ENCODE measurements at places on chromosomes 1 and 21.

DNA sequence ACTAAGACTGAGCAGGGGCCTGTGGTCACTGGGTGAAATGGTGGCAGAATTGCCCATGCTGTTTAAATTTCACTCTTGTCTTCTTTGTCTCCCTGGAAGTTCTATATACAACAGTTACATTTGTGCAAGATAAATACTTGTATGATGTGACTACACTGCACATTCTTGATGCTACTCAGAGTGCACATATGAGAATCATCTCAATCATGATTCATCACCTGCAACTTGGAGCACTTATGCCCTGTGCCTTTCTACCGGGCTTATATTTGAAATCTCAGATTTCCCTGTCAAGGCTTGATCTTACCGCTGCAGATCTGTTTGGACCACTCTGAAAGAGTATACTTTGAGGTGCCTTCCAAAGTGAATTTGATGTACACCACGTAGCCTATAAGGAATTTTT, 10.6 kb downstream of the PGM1 start:
- DNase-seq = no peak

- peak; percentile 84 for DNase-seq
Observed at GRCh38 chr1:214281021-214281719, at the start of gene SMYD2. Gene SMYD2 (plus strand): TSS chr1:214281159. CDS start chr1:214281255, 96 bp downstream.

- no peak for DNase-seq
Observed at GRCh38 chr1:187971851-187972250, 1143.1 kb downstream of the PLA2G4A start.

DNA sequence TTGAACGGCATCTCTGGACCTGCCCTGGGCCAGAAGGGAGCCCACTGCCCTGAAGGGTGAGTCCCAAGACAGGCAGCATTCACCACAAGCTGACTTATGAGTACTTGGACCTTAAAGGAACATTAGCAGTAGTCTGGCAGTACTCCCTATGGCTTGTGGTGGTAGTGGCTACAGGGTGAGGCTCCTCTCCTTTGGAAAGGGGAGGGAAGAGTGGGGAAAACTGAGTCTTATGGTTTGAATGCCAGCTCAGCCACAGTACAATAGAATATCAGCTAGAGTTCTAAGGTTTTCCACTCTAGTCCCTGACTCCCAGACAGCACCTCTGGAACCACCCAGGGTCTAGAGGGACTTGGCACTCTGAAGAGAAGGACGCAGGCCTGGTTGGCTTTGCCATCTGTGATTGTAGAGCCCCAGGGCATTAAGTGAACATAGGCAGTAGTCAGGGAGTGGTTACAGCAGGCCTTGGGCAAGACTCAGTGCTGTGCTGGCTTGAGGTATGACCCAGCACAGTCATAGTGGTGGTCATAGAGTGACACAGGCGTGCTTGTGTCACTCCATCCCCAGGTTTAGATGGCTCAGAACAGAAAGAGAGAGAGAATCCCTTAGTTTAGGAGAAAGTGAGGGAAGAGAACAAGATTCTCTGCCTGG, 31.0 kb downstream of the CD53 start:
- no peak for DNase-seq

GRCh38 chr1:89022167-89022959, at the start of gene GBP3:
Gene GBP3 (minus strand): TSS chr1:89022866. CDS start chr1:89020721, 2,145 bp downstream.
- DNase-seq = no peak

DNA sequence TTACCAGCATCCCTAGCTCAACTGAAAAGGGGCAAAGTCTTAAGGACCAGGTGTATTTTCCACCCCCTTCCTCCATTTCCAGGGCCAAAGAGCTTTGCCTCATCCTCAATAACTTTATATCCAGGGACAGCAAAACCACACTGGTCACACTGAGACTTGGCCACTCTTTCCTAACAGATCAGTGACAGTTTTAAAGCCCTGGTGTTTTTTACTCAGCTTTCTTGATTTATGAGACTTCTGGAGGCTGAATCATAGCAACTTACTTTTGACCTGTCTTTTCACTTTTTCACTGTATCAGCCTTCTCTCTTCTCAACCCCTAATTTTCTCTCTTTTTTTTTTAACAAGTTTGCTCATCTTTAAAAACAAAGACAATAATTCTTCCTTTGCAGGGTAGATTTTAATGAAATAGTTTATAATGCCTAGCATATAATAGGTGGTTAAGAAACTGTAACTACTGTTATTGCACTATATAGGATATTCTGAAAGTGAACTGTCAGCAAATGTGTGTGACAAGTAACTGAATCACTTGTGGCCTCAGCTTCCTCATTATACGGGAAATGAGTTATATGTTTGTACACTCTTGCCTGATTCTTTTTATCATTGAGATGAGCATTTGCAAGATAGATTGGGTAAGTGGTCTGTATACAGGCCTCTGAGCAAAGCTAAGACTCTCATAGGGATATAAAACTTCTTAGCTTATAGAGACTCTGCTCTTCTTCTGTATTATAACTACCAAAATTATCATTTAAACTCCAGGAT, 19.7 kb upstream of the DYNLT5 start:
- DNase-seq = no peak

- DNase-seq = no peak
Observed at GRCh38 chr1:12258272-12258671, 28.4 kb downstream of the VPS13D start.

GRCh38 chr1:37567023-37567422, 10.3 kb downstream of the DNALI1 start:
- no peak for DNase-seq

- no peak for DNase-seq
Observed at GRCh38 chr1:100628631-100629081, 90.7 kb downstream of the GPR88 start.

GRCh38 chr21:29443411-29444010, 144.8 kb downstream of the BACH1 start:
- DNase-seq = no peak

GRCh38 chr1:55188909-55189308, 26.3 kb downstream of the USP24 start:
- no peak for DNase-seq

- DNase-seq = no peak
Observed at GRCh38 chr1:162704673-162705424, 72.6 kb downstream of the DDR2 start.

GRCh38 chr1:170168265-170168664, 22.5 kb downstream of the NTMT2 start:
- DNase-seq = no peak

- DNase-seq = no peak
Observed at GRCh38 chr1:41718497-41718896, 200.2 kb downstream of the HIVEP3 start.

DNA sequence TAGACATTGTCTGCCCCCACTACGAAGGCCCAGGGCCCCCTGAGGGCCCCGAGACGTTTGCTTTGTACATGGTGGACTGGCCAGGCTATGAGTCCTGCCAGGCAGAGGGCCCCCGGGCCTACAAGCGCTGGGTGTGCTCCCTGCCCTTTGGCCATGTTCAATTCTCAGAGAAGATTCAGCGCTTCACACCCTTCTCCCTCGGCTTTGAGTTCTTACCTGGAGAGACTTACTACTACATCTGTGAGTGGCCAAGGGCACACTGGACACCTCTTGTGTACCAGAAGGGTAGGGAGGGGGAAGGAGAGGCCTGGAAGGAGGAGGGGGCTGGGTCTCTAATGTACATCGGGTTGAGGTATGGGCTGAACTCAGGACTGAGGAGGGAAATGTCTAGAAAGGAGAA, 3.2 kb downstream of the EFNA4 start:
- DNase-seq = no peak

GRCh38 chr1:77511440-77511840, 171.0 kb downstream of the ZZZ3 start:
- no peak for DNase-seq

GRCh38 chr1:156657741-156658319, 15.9 kb downstream of the BCAN start:
- DNase-seq = no peak

DNA sequence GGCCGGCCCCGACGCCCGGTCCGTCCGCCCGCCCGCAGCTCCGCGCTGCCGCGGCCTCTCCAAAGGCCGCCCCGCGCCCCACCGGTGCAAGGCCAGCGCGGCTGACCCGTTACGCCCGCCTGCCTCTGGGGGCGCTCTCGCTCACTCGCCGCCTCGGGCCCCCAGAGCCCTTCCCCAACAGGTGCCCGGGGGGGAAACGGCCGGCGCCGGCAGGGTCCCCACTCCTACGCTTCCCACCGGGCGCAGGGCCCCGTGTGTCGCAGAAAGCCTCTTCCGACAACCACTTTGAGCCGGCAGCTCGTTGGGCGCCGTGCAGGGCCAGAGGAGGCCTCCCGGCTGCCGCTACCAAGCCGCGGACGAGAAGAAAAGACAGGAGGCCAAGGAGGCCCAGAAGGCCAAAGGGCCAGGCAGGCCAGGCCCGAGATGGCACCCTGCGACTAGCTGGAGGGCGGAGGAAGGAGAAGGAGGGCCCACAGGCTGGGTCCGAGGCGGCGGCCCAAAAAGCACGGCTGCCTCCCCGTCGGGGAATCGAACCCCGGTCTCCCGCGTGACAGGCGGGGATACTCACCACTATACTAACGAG, 64.9 kb upstream of the FCGR2A start:
- DNase-seq = peak; percentile 87

GRCh38 chr1:53552146-53552861, 93.1 kb downstream of the DMRTB1 start:
- DNase-seq = no peak

GRCh38 chr1:209646558-209646957, 5.7 kb downstream of the LAMB3 start:
- DNase-seq = no peak

DNA sequence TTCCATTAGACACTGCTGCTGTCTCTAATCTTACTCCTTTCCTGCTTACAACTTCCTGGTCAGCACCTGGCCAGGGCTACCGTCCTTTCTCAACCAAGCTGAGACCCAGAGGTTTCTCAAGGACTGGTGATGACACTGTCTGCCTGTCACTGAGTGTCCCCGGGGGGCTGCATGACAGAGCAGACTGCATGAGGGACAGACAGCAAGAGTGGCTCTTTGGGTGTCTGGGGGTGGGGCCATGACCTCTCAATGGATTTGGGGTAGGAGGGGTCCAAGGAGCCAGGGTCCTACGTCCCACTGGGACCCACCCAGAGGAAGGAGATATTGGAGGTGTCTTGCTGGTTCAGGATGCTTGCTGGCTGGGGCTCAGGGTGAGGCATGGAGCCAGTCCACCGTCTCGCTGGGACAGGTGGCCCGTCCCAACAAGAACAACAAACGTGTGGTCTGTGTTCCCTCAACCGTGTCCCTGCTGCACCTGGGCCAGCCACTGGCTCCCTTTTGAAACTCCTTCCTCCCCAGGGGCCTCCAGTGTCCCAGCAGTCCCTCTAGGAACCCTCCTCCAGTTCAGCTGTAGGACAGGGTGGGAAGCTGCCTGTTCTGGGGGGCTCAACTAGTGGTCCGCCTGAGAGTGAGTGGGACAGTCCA, 344.6 kb upstream of the AJAP1 start:
- DNase-seq = no peak

DNA sequence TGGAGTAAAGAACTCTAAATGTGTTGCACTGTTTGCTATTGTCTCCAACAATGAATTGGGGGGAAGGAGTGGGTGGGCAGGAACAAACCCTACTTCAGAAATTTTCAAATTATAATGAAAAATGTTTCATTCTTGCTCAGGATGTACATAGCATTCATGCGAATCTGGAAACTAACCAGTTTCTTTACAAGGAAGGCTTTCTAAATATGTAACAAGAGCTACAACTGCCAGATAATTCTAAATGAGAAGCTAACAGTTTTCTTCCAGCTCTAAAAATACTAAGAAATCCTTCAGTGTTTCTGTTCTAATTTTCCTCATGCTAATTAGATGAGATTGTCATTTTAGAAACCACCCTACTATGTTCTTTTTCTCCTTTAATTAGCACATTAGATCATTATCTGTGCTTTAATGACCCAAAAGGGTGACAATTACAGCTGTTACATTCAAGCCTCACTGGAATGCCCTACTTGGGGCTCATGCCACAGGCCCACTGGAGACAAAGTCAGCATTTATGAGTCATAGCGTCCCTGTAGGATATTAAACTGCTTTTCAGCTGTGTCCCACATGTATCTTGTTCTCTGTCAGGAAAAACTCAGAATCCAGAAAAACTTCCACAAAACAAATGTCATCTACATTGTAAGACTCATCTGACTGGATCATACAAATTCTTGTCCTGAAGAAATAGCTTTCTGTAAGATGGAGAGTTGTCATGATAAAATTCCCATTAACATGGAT, 804.6 kb upstream of the CXADR start:
- no peak for DNase-seq

- no peak for DNase-seq
Observed at GRCh38 chr21:32197896-32198295, 81.0 kb downstream of the MIS18A start.

GRCh38 chr1:11413986-11414391, 65.0 kb upstream of the DISP3 start:
- no peak for DNase-seq

GRCh38 chr1:161092621-161093028, 3.3 kb upstream of the NECTIN4 start:
- no peak for DNase-seq

DNA sequence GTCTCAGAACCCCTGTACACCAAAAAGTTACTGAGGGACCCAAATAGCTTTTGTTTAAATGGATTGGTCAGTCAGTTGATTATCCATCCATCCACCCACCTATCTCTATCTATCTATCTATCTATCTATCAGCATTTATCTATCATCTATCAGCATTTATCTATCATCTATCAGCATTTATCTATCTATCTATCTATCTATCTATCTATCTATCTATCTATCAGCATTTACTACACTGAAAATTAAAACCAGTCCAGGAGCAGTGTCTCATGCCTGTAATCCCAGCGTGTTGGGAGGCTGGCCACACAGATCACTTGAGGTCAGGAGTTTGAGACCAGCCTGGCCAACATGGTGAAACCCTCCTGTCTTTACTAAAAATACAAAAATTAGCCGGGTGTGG, 47.1 kb downstream of the CLSTN1 start:
- no peak for DNase-seq

DNA sequence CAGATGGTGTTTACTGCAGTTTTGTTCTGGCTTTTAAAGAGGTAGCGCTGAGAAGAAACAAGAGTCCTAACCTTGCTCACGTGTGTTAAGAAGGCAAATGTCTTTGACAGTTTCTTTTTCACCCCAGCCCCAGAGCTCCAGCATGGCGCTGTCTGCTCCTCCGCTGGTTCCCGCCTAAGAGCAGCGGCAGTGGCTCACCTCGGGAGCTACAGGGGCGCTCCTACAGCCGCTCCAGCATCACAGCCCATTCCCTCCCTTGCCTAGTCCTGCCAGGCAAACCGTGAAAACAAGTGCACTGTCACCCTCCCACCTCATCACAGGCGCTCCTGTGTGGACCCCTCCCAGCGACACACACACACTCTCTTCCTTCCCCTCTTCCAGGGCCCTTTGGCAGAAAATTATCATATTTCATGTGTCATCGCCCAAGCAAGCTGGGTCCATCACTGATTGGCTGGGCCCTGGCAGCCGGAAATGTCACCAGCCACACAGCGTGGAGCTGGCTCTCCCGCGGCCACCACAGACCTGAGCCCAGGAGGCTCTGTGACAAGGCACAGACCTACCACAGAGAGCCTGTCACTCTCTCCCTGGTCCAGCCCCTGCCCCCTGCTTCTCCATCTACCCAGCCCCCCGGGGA, 1.2 kb upstream of the HIVEP3 start:
- peak; percentile 61 for DNase-seq

DNA sequence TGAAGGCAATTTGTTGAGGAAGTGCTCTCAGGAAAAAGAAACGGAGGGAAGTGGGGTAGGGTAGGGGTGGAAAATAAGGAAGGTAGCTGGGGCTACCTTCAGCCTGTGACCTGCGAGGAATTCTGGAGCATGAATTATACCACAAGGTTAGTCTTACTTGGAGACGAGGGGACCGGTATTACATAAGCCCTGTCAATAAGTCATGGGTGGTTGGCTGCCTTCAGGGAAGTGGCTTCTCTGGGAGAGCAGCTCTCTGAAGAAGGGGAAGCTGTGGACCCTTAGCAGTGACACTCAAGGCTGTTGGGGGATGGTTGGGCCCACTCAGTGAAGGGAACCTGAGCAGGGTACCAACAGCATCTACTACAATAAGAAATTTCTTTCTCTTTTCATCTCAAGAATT, 111.3 kb downstream of the TNFSF18 start:
- no peak for DNase-seq
